CD4-positive, alpha-beta T cell treated with Interleukin-21 for 1 hour (primary cell): ENCODE measurements at places on chromosomes 3 and 15.
A peak's percentile ranks its signal among the peaks of the same experiment; 100 is the strongest.

GRCh38 chr15:27850050-27850449 lies 249.1 kb downstream of the OCA2 start:
- no peak for DNase-seq

- no peak for DNase-seq
These were observed 104.5 kb downstream of the LSAMP start for GRCh38 chr3:116340680-116341216.

DNA sequence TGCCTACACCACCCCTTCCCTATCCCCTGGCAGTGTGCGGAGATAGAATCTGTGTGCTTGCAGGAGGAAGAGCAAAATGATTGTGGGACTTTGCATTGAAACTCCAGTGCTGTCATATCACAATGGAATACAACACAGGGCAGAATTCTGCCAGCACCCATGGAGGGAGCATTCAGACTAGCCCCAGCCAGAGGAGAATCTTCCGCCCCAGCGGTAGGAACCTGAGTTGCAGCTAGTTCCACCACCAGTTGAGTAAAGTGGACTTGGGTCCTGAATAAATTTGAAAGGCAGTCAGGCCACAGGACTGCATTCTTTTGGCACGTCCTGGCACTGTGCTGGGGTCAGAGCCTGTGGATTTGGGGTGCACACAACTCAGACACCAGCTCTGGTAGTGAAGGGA lies 27.5 kb downstream of the NCBP2 start:
- no peak for DNase-seq

GRCh38 chr3:23105048-23105447 lies 98.1 kb upstream of the UBE2E2 start:
- DNase-seq: no peak

- DNase-seq: no peak
These were observed 858 bp downstream of the RBM5 start for GRCh38 chr3:50089609-50089945.

DNA sequence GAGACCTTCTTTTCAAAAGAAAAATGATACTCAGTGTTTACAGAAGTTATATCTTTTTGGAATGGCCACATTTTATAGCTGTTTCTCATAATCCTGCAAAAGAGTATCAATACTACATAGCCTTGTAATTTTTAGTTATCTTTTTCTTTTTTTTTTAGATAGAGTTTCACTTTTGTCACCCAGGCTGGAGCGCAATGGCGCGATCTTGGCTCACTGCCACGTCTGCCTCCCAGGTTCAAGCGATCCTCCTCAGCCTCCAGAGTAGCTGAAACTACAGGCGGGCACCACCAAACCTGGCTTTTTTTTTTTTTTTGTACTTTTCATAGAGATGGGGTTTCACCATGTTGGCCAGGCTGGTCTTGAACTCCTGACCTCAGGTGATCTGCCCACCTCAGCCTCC lies 53.6 kb downstream of the ANKRD28 start:
- DNase-seq: no peak

- DNase-seq: no peak
These were observed 61.0 kb downstream of the ATP8B4 start for GRCh38 chr15:50057905-50058639.

DNA sequence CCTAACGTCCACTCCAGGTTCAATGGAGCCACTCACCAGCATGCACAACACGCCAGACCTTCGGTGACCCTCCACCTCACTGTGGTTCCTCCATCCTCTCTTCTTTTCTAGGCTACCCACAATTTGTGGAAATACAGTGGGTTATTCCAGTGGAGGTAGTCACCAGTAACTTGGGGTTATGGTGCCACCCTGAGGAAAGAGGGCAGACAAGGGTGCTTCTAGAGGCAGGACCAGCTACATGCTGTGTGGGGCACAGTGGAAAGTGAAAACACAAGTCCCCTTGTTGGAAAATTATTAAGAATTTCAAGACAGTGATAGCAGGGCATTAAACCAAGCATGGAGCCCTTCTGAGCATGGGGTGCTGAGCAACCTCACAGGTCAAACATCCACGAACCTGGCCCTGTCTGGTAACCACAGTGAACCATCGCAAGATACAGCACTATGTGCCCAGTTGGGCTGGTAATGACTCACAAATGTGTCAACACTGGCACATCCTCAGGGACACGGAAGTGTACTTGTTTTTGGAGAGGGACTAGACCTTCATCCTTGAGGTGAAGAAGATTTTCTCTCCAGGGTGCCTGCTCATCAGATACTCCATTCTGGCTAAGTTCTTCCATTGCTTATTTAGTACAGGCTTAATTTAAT lies 166.7 kb downstream of the STT3B start:
- no peak for DNase-seq

- no peak for DNase-seq
These were observed 240.1 kb downstream of the XXYLT1 start for GRCh38 chr3:195030791-195031321.

GRCh38 chr15:87716422-87716821 lies 540.1 kb downstream of the NTRK3 start:
- DNase-seq: no peak

DNA sequence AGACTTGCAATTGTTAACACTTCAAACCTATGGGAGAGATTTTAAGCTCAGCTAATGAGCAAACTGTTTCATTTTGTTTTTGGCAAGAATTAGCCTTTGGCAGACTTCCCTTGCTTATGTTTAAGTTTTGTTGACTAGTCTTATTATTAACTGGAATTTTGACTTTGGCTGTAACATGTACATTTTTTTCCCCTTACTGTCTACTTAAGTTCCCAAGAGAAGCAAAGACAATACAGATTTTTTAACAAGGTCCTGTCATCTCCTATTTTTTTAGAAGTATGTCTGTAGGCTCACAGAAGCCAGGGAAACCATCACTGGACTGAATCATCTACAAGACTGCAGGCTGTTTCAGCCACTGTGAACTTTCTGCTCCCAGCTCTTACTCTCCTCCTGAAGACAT lies 74.3 kb downstream of the DGKG start:
- no peak for DNase-seq

DNA sequence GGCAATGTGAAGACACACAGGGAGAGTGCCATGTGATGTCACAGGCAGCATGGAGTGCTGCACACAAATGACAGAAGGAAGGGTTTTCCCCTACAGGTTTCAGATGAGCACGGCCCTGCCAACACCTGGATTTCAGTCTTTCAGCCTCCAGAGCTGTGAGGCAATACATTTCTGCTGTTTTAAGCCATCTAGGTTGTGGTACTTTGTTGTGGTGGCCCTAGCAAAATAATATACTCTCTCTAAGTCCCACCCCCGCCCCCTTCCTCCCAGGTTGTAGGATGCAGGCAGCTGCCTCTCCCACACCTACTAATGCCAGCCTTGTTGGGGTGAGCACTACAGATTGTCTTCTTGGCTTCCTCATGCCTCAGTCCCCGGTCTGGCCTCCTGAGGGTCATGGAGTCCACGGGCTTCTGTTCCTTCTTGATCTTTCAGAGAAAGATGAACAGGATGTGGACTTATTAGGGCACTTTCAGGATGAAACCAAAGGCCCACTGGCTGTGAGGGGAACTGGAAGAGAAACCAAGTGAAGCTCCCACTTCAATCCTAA lies 180.0 kb downstream of the CD47 start:
- no peak for DNase-seq

GRCh38 chr3:43950775-43951174 lies 260.0 kb downstream of the ABHD5 start:
- DNase-seq: no peak

DNA sequence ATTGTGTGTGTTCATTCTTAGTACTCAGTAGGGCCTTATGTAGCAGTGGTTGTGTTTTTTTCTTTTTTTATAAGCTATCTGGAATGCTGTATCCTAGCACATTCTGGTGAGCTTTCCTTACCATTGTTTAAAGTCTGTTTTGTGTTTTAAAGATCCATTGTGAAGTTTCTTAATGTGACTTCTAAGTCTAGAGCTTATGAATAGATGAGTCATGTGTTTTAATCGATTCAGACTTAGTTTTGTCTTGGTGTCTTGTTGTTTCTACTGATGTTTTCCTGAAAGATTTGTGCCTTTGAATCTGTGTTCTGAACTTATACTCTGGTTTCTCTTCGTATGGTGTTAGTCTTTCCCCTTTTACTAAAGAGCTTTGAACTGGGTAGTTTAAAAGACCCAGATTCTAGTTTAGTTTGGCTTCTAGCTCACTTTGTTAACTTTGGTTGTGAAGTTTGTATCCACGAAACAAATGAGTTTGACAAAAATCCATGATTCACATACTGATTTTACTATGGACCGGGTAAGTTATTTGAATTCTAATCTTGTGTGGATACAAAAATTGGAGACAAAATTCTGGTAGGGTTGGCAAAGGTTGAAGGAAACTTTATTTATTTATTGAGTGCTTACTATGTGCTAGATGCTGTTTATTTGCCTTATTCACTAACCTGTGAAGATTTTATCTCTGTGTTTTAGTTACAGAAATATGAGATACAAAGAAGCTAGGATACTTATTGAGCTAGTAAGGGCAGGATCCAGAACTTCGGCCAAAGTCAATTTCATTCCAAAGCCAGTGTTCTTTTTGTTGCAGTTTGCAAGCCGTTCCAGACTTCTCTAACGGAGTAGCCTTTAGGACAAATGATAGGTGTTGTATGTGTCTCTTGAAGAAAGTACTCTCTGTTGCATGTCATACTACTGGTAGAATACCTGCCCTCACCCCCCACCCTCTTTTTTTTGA lies 24.8 kb downstream of the AKAP13 start:
- no peak for DNase-seq

- DNase-seq: no peak
These were observed 49.1 kb downstream of the NR1I2 start for GRCh38 chr3:119831022-119831421.

GRCh38 chr3:46656778-46657556 lies 36.5 kb downstream of the ALS2CL start:
- no peak for DNase-seq

DNA sequence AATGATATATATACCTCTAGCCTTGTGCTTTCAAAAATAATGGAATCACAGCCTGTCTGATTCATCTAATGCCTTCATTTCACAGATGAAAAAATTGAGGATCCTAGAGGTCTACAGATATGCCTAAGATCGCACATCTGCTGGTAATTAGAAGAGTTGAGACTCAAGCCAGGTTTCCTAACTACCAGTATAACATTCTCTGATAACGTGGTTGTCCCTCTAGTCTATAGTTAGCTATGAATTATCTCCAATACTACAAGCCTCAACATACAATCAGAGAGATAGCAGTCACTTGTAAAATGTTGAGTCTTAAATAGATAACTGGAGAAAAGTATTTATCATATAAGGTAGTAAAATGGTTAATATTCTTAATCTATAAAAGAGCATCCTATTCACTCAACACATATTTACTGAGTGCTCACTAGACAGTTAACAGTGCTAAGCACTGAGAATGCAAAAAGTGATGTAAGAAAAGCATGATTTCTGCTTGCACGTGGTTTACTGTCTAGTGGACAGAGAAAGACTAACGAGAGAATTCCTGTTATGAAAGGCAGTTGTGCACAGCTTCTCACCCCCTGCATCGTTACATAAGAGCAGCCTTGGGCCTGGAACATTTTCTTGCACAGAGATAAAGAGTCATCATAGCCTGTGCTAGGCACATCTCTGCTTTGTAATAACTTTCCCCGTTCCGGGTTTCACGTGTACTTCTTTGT lies 4.9 kb upstream of the ENTPD3 start:
- DNase-seq: no peak

- DNase-seq: peak; percentile 33
These were observed 324.7 kb downstream of the SHQ1 start for GRCh38 chr3:72523429-72524151.

DNA sequence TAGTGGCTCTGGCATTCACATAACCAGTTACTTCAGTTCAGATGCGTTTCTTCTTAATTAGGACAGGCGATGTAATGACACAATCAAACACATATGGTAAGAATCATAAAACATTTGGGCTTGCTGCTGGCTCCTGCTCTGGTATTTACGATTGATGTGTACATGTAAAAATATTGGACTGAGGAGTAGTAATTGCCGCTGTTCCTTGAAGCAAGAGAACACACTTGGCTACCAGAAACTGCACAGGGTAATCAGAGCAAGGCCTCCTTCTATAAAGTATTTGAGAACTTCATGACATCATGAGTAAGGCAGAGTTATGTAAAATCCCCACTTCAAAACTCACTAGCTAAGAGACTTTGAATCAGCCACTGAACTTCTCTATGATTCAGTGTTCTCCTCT lies 158.1 kb downstream of the SSR3 start:
- DNase-seq: no peak

- no peak for DNase-seq
These were observed 5.6 kb upstream of the RHOV start for GRCh38 chr15:40879609-40880008.

GRCh38 chr3:129004639-129005295 lies 3.7 kb downstream of the EFCC1 start:
- no peak for DNase-seq

DNA sequence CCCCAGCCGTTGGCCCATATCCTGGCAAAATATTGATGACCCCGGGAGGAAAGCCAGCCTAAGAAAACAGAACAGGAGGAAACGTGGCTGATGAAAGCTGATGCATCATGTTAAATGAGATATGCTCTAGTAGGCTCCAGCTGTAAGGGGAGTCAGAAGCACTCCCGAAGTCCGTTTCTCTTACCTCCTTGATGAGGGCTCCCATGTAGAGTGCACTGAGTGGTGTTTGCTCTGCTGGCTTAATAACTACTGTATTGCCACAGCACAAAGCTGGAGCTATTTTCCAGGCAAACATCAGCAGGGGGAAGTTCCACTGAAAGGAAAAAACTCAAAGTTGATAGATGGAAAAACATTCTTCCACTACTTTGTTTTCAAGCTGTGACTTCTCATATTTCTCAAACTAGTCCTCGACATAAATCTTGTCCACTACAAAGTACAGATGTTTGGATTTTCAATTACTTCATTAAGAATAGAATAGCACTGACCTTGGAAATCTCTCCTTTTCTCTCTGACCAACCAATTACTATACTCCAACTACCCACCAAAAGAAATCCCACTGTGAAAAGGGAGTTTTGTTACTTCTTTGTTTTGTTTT lies 72.7 kb downstream of the ALDH1A2 start:
- no peak for DNase-seq

DNA sequence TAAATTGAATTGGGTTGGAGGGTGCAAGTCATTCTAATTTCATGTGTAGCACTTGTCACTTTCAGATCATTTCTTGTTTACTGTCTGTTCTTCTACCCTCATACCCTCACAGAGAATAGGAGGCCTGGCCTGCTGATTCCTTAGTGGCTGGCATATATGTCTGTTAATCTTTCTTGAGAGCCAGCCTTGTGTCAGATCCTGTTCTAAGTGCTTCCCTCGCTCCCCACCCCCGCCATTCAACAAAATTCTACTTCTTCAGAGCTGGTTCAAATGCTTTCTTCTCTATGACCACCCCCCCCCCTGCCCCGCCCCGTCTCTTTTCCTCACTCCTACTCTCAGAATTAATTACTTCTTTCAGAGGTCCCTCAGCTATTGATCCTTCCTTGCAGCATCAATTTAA lies 1.5 kb upstream of the U2SURP start:
- DNase-seq: no peak

DNA sequence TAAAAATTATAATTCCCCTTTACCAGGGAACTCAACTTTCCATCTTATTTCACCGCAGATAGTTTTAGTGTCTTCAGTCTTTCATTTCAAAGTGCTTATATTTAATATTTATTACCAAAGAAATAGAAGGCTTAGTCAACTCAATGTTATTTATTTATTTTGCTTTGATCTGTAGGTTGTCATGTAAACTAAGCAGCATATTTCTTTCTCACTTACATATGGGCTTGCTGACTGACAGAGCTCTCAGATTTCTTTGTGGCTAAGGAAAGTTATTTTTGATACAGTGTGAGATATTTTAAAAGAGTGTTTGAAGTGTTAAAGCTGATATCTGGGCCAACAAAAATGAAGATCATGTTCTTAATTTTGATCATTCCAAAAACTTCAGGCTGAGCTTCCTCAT lies 331.4 kb downstream of the ROBO1 start:
- DNase-seq: no peak
